ENCODE measurements at places on chromosomes 3 and 15.

DNA sequence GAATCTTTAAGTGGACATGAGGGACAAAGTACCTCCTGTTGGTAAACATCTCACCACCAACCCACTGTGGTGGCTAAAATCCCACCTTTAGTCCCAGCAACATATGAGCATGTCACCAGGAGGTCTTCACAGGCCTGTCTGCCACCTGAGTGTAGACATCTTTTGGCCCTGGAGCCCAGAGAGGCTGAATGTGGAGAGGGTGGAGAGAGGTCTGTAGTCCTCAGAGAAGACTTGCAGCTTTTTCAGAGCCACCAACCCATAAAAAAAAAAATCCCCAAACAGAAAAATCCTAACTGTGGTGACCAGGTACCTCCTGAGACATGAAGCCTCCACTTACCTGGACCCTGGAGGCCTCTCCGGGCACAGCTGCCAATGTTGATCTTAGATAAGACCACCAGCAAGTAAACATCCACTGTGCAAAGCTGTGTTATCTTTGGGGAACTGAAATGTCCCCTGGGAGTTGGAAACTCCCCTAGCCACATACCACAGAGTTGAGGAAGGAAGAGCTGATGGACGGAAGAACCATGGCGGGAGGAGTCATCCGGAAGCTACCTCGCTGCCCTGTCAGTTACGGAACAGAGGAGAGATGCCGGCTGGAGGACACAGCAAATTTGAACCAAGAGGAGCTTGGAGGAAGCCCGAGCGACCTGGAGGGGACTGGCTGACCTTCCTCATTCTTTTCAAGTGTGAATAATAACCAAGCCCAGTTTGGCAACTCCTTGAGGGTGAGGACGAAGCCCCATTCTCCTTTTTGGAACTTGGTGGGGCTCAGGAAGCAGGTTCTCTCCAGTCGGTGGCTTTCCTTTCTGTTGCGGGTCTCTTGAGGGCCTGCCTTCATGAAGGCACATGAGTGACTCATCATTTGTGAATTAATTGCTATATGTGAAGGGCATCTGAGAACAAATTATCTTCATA, at the start of gene GHRL:
Gene GHRL (minus strand): TSS at position 443 of the 915 bp plus-strand sequence. CDS start 2,767 bp downstream, outside the sequence.
- no peak for DNase-seq

DNA sequence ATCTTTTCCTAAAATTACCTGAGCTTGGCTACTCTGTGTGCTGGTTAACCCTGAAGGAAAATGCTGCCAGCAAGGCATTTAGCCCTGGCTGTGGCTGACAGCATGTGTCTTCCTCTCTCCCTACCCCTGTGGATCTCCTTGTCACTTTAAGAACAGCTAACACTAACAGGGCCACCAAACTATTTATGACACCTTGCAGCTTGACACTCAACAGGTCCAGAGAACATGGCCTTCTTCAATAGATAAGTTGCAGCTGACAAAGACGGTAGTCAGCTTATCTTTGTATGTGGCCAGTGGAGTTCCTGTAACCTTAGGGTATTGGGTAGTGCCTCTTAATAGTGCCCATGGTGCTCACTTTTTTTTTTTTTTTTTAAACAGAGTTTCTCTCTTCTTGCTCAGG, 32.0 kb upstream of the COPB2 start:
- no peak for DNase-seq

DNA sequence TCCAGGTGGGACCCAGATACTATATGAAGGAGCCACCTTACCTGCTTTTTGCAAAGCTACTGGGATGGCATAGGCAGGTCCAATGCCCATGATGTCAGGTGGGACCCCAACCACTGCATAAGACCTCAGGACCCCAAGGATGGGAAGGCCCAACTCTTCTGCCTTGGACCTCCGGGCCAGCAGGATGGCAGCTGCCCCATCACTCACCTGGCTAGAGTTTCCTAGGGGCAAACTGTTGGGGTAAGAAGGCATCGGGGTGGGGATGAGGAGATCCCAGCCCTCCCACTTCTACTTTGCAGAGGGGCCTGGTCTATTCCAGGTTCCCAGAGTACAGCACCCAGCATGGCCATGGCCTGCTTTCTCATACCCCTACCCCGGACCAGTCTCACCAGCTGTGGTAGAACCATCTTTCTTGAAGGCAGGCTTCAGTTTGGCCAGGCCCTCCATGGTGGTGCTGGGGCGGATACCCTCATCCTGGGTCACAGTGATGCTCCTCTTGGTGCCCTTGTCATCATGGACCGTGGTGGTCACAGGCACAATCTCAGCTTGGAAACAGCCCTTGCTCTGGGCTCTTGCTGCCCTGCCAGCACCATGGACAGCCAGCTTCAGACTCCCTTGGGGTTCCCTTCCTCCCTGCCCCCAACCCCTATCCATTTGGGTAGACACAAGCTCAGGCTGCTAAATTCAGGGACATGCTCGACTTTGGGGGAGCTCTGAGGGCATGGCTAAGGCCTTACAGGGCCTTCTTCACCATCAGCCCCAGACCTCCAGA, 10.6 kb downstream of the ACAA1 start:
- no peak for DNase-seq

GRCh38 chr3:54968546-54969172, 40.8 kb upstream of the LRTM1 start:
- DNase-seq = peak; percentile 72

GRCh38 chr3:20130106-20130505, 55.9 kb downstream of the SGO1 start:
- no peak for DNase-seq

GRCh38 chr3:66567077-66567476, 66.3 kb upstream of the LRIG1 start:
- peak; percentile 97 for DNase-seq

DNA sequence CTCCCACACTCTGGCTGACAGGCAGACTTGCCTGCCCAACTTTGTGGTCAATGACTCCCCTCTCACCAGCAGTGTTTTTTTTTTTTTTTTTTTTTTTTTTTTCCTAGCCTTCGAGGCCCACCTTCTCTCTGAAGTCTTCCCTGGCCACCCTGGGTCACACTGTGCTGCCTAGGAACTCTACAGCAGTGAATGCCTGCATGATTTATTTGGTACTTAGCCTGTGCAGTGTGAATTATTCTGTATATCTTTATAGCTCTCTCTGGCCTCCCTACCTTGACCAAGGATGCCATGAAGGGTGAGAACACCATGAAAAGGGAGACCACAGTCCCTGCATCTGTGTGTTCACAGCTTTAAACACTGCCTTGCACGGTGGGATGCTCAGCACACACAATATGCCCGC, 141.6 kb downstream of the CLSTN2 start:
- no peak for DNase-seq
